ENCODE measurements at places on chromosomes 3 and 15. TPM values are rescaled to one million over a fixed set of nuclear protein-coding genes. Genes with fewer than 3 reads are reported as not detected.

DNA sequence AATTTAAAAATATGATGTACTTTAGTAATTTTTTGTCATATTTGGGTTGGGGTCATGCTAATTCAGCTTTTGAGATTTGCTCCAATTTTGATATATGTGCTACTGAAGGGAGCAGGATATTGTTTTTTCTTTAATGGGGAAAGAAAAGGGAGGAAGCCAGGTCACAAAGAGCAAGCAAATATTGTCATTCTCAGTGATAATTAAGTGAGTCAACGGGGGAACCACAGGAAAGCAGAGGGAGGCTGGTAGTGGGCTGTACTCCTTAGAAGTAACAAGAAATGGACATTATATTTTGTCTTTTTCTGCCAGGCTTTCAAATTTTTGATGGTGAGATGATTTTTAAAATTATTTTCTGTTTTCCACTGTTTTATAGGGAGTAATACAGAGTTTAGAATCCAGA lies 45.6 kb upstream of the NMD3 start:
- no peak for DNase-seq

DNA sequence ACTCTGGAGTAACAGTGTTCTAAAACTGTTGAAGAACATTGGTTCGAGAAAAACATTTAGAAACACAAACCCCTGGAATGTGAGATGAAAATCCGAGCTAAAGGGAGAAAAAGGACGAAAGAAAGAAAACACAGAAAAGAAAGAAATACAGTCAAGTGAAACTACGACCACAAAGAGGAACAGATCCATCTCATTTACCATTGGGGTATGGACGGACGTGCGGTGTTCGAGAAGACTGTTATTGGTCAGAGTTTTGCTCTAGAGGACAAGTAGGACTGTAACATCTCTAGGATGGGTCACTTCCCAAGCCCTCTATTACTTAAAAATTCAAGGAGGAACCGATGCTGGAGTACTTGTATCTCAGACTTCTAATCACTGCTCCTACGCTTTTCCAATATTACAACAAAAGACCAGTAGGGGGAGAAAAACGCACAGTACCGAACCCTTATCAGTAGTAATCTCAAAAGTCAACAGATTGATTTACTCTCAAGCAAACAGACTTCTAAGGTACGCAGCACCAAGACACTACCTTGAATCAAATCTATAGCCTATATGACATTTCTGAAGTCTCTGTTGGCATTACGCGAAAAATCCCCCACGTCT lies 1.1 kb upstream of the PIK3CA start:
- no peak for DNase-seq

- no peak for DNase-seq
These were observed 191.6 kb upstream of the MEIS2 start for GRCh38 chr15:37291920-37292319.

DNA sequence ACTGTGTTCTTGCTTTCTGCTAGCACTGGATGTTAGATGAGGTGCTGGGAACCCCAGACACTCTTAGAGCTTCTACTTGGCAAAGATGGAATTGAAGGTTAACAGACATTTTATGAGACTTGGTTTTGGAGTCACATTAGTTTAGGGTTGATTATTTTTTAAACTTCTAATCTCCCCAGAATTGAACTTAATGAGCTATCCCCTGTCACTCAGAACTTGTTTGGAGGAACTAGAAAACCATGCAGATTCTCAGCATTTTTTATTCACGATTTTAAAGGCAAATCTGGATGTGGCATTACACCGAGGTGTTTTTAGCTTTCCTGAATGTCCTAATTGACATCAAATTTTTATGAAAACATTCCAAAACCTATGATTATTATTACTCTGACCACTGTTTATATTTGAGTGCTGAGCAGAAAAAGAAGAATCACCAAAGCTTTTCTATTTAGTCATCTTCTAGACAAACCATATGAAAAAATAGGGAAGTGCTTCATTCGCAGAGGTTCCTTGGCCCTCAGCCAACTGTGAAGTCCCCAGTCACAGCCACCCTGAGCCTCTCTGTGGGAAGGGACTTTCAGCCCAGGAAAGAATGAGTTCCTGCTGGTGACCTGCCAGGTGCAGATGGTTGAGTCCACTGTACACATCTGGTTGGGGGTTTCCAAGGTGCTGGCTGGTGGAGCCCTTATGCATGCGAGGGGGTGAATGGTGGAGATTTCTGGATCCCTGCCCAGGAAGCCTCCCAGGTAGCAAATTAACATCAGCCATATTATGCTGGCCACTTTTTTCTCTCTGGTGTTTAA lies 196.0 kb upstream of the TOPAZ1 start:
- DNase-seq = no peak

DNA sequence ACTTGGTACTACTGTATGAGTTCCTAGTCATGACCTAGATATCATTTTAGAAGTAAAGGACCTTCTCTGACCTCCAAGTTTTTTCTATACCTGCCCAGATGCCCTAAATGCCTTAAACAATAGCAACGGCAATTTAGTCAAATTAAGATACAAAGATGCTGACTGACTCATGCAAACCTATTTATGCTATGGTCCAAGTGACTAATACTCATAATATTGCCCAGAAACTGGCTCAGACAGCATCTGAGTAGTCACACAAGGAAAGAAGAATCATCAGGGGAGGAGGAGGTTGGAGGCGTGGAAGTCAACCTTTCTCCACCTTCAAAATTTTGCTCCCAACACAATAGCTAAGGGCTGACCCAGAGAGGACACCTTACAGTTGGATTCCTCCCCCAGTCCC lies 6.8 kb downstream of the FYCO1 start:
- DNase-seq = no peak

DNA sequence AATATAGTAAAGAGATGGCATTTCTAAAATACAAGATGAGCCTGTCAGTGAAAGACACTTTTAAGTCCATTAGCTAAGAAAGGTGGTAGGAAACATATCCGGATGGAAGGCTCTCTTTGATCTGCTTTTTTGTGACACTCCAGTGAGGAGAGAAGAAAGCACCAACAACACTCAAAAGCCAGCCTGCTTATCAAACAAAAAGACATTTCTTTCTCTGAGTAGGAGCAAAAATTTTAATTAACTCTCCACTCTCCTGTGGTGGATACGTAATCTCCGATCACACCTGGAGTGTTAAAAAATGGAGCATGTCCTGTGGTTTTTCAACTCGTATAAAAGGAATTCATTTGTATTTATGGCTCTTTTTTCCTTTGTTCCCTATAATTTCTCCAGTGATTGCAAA lies 65.3 kb downstream of the OXNAD1 start:
- DNase-seq = no peak

DNA sequence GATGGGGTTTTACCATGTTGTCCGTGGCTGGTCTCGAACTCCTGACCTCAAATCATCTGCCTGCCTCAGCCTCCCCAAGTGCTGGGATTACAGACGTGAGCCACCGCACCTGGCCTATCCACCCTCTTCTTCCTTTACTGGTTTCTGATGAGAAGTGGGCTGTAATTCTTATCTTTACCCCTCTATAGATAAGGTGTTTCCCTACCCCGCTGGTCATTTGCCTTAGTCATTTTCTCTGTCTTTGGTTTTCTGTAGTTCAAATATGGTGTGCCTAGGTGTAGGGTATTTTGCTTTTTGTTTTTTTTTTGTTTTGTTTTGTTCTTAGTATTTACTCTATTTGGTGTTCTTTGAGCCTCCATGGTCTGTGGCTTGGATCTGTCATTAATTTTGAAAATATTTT lies 41.3 kb downstream of the APBA2 start:
- peak; percentile 4 for DNase-seq

DNA sequence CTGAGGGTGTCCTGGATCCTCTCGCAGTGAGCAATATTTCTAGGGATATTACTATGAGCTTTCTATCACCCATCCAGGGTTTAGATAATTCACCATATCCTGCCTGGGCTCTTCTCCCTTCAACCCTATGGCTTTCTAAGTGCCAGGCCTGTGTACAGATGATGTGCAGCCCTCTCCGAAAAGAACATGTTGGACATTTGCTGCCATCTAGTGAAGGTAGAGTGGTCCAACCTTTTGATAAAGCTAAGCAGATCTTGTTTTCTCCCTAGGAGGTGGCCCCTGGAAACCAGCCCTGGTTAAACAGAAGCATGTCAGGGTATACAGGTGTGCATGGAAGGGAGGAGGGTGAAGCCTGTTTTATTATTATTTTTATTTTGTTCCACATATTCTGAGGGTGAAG lies 27.9 kb upstream of the SCN10A start:
- DNase-seq = peak; percentile 63

DNA sequence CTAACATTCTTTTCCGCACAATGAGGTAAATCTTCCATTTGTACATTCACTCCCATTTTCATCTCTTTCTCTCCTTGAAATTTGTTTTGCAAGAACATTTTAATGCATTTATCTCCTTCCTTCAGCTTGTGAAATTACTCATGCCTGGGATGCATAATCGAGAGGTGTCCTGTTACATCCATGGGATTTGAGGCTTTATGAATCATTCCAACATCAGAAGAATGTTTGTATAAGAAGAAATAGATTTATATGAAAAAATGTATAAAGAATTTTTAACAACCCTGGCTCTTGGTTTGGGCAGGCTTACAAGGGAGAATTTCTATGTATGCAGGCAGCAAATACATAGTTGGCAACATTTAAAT lies 93.2 kb upstream of the MBNL1 start:
- no peak for DNase-seq

DNA sequence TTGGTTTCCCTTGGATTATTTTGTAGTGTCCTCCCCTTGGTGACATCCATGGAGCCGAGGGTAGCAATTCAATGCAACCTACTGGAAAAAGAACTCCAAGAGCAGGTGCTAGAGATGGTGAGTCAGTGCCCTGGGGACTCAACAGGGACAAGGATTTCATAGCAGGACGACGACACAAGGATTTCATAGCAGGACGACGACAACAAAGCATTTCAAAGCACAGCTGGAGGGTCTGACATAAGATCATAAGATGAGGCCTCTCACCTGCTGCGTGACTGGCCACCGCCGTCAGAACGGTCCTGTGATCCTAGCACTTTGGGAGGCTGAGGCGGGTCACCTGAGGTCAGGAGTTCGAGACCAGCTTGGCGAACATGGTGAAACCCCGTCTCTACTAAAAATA lies 22.5 kb downstream of the NRROS start:
- no peak for DNase-seq

GRCh38 chr3:194212845-194213331 lies 76.9 kb downstream of the HES1 start:
- peak; percentile 72 for DNase-seq

DNA sequence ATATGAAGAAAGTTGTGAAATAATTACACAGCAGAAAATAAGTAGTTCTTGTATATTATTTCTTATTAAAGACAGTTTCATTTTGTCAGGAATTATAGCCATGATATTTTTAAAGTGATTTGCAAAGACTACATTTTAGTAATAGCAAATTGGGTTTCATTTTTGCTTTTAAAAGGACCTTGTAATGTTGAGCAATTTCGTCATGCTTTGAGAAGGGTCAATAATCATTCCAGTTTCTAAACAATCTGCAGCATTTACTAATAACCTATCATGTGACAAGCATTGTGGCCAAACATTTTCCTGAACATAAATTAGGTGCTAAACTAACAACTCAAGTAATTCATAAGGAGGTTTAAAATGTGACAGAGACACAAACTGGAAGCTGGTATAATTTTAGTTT lies 214.4 kb upstream of the CBLB start:
- DNase-seq = no peak

- no peak for DNase-seq
These were observed 467.7 kb downstream of the GABRG3 start for GRCh38 chr15:27438403-27439375.

DNA sequence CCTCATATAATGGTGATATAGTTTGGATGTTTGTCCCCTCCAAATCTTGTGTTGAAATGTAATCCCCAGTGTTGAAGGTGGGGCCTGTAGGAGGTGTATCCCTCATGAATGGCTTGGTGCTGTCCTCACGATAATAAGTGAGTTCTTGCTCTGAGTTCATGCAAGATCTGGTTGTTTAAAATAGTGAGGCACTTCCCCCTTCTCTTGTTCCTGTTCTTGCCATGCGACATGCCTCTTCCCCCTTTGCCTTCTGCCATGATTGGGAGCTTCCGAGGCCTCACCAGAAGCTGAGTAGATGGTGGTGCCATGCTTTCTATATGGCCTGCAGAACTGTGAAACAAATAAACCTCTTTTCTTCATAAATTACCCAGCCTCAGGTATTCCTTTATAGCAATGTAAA lies 39.2 kb downstream of the REC114 start:
- no peak for DNase-seq

DNA sequence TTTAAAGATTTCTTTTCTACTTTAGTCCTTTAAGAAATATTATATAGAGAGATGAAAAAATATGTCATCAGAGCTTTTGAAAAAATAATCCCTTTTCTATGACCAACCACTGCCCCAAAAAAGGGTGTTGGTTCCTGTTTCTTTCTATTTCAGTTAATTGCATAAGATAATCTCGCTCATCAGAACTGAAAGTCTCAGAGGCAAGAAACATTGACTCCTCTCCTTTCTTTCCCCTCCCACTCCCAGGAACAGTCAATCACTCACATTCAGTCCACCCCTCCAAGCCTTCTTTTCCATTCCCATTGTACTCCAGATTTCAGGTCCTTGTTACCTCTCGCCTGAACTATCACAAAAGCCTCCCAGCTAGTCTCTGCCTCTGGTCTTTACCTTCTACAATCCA lies 153.7 kb upstream of the ABI3BP start:
- DNase-seq = no peak

DNA sequence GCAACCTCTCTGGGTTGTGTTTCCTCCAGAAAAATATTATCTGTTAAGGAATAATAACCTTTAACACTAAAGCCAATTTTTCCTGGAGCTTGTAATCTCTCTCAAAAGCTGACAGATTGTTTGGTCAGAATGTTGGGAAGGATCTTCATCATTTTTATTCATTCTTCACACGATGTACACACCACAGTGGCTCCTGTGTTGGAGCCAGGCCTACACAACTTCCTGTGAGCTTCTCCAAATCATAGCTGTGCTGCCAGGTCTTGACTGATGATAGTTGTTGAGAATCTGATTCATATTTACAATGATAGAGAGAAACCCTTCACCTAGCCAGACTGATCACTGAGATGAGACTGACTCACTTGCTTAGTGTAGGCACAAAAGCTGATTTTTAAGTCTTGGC lies 151.0 kb upstream of the ROBO2 start:
- no peak for DNase-seq

- DNase-seq = no peak
These were observed 218.5 kb downstream of the SLC9A9 start for GRCh38 chr3:143629726-143630125.

- peak; percentile 92 for DNase-seq
These were observed 6.1 kb downstream of the PPCDC start for GRCh38 chr15:75029378-75030022.

DNA sequence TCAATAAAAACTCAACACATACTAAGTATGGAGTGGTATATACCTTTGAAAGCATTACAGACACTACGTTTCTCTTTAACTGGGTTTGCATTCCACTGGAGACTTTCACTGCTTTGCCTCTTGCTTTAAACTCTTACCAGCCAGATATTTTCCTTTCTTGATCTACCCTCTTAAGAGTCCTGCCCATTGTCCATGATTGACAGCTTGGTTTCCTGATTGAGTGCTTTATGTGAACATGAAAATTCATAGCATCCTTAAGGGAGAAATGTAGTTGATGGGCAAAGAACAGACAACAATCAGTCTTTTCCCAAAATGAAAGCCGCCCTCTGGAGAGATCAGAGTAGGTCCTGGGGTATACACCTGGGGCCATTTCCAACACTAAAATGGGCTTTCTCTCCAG lies 78.6 kb downstream of the PTPRG start:
- DNase-seq = no peak

The ZNF860 gene
- polyA plus RNA-seq = 0.84 TPM

The LYSMD2 gene
- 21.5 TPM for polyA plus RNA-seq

The CCDC39 gene
- not detected for polyA plus RNA-seq

The SOX14 gene
- polyA plus RNA-seq = not detected

The RBPMS2 gene
- polyA plus RNA-seq = 24.2 TPM

The GOLGA6A gene
- not detected for polyA plus RNA-seq

The UNC13C gene
- 0.45 TPM for polyA plus RNA-seq

The PRSS50 gene
- 0.19 TPM for polyA plus RNA-seq

The SPRED1 gene
- 4.6 TPM for polyA plus RNA-seq

The CSPG4 gene
- polyA plus RNA-seq = 4.4 TPM

The POLQ gene
- polyA plus RNA-seq = not detected
